Nasal cavity respiratory epithelium epithelial cell of viscerocranial mucosa (primary cell): ENCODE measurements at places on chromosomes 13 and 19. TPM values are rescaled to one million over a fixed set of nuclear protein-coding genes. Genes with fewer than 3 reads are reported as not detected.

CATSPERD gene
- not detected in 2 replicates for total RNA-seq

FFAR2 gene
- not detected in 2 replicates for total RNA-seq

FBN3 gene
- not detected in 2 replicates for total RNA-seq

ZNF491 gene
- total RNA-seq: 0.34 and 1.6 TPM in 2 replicates

QPCTL gene
- total RNA-seq: 7.8 and 20.2 TPM in 2 replicates

GARIN5A gene
- total RNA-seq: 0.68 and 1.4 TPM in 2 replicates

SYDE1 gene
- 1.0 and 1.2 TPM in 2 replicates for total RNA-seq

ISYNA1 gene
- total RNA-seq: 18.8 and 40.4 TPM in 2 replicates

KIR2DL3 gene
- not detected in 2 replicates for total RNA-seq

NCR1 gene
- not detected in 2 replicates for total RNA-seq

ATP8B3 gene
- under 0.01 and 1.1 TPM in 2 replicates for total RNA-seq
